ENCODE measurements at places on chromosomes 4 and X. TPM values are rescaled to one million over a fixed set of nuclear protein-coding genes. Genes with fewer than 3 reads are reported as not detected.

DNA sequence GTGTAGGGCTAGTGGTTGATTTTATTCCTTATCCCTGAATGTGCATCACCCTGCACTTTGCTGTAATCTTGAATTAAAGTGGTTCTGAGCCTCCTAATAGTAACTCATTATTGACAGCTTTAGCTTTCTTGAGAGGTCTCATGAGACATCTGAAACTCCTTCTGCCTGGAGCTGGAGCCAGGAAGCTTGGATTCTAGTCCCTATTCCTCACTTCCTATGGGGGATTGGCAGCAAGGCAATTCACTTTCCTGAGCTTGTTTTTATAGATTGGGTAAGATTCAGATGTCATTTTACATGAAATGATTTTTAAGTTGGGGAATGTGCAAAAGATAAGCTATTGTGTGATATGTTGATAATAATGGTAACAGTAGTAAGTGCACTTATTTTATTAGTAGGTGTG is 17.1 kb upstream of the ETNPPL start:
- no peak for DNase-seq

- DNase-seq: no peak
These were observed 129.7 kb downstream of the HS3ST1 start for GRCh38 chr4:11299016-11299415.

- no peak for DNase-seq
These were observed 1954.8 kb downstream of the ARAP2 start for GRCh38 chr4:34289489-34289888.

DNA sequence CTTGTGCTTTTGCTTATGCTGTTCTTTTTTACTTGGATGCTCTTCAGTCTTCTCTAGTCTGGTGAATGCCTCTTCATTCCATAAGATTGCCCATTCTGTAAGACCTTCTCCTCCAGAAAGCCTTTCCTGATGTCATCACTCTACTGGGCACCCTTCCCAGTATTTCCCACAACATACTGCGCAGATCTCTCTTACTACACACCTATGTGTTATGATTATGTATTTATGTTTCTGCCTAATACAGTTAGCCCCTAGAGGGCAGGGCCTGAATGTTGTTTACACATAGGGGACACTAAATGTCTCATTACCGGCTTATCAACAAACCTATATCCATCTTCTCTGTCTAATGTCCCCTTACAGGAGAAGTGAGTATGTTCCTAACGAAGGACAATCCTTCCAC is 21.1 kb downstream of the AIFM1 start:
- no peak for DNase-seq

The MAGED4 gene
- 1.1 TPM for total RNA-seq

The TMEM156 gene
- total RNA-seq: not detected

The NAP1L2 gene
- total RNA-seq: 5.9 TPM

The MXRA5 gene
- total RNA-seq: 1.7 TPM

The ARMCX4 gene
- total RNA-seq: 5.5 TPM

All from left ventricle myocardium superior (tissue), 1 donor.